ENCODE measurements at places on chromosomes 6 and 20. TPM values are rescaled to one million over a fixed set of nuclear protein-coding genes. Genes with fewer than 3 reads are reported as not detected.
A peak's percentile ranks its signal among the peaks of the same experiment; 100 is the strongest.

- H3K4me1 ChIP-seq: peaks cover 9% of the 10 kb centered on the region
- DNase-seq: no peak
- no peaks in the 10 kb centered on the region for H3K27me3 ChIP-seq
- H3K4me3 ChIP-seq: no peak overlapping the region
- H3K36me3 ChIP-seq: peaks cover 3% of the 10 kb centered on the region
These were observed 20.0 kb downstream of the ITPR3 start for GRCh38 chr6:33641144-33641543.

- DNase-seq: peak; percentile 96
- no peaks in the 10 kb centered on the region for H3K36me3 ChIP-seq
These were observed at the start of gene ZNF76 for GRCh38 chr6:35259194-35259947. Gene ZNF76, plus strand, starts transcription at chr6:35259735. Its CDS starts 21,417 bp downstream, at chr6:35281152.

DNA sequence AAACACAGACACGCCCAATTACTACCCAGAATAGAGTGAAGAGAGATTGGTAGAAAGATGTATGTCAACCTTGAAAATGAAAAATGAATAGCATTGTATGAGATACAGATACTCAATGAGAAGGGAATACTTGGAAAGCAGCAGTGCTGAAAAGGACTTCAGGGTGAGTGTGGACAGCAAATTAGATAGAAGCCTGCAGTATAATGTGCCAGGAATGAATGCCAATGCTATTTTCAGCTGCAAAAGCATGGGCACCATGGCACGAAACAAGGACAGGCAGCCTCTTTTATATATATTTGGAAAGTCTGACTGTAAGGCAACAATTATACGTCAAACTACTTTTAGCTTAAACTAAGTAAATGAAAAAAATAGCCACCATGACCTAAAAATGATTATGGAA, 118.2 kb downstream of the PTCHD4 start:
- no peaks in the 10 kb centered on the region for H3K27me3 ChIP-seq
- H3K36me3 ChIP-seq: peaks cover 48% of the 10 kb centered on the region
- H3K27ac ChIP-seq: no peak overlapping the region
- H3K4me1 ChIP-seq: no peaks in the 10 kb centered on the region

- peaks cover 12% of the 10 kb centered on the region for H3K36me3 ChIP-seq
- peaks cover 32% of the 10 kb centered on the region for H3K4me1 ChIP-seq
- H3K27ac ChIP-seq: no peak overlapping the region
- H3K27me3 ChIP-seq: no peaks in the 10 kb centered on the region
- no peak overlapping the region for H3K4me3 ChIP-seq
These were observed 5.5 kb downstream of the SEC23B start for GRCh38 chr20:18513208-18513607.

PHACTR1 gene
- total RNA-seq: not detected

WFDC5 gene
- not detected for total RNA-seq

LPA gene
- total RNA-seq: not detected

CRIP3 gene
- 6.3 TPM for total RNA-seq

Measured in HepG2 (cell line).